ENCODE measurements at places on chromosomes 13 and 19.

DNA sequence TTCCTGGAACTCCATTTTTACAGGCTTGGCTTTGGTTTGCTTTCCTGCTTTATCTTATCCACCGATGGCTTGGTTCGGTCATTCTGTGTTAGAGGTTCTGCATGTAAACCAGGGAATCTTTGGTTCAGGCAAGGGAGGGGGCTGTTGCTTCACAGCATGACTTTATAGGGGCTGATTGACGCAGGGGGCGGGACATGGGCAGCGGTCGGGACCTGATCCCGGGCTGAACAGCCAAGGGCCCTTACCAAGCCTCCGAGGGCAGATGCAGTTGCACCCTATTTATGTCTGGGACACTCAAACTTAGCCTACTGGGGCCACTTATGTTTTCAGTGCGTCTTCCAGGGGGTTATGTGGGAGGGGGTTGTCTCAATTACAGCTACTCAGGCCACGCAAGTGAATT, 312.4 kb downstream of the ZNF536 start:
- no peak for DNase-seq

- DNase-seq: no peak
Observed at GRCh38 chr13:80989747-80990146, 648.8 kb upstream of the SPRY2 start.

GRCh38 chr13:94542917-94543316, 53.0 kb downstream of the TGDS start:
- no peak for DNase-seq

- no peak for DNase-seq
Observed at GRCh38 chr19:39546599-39546998, 6.6 kb upstream of the EID2 start.

GRCh38 chr13:38167164-38167822, 182.4 kb upstream of the UFM1 start:
- no peak for DNase-seq

DNA sequence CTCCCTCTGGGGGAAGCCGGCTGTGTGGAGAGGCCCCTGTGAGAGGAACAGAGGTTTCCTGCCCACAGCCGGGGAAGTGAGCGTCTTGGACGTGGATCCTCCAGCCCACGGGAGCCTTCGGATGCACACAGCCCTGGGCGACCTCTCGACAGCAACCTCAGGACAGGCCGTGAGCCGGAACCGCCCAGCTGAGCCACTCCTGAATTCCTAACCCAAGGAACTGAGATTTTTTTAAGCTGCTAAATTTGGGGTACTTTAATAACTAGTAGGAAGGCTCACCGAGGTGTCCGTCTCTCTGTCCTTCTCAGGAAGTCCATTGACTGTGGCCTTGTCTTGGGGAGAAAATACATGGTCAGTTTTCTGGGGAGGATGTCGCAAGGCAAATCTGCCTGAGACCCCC, 9.1 kb downstream of the LAIR1 start:
- DNase-seq: no peak

DNA sequence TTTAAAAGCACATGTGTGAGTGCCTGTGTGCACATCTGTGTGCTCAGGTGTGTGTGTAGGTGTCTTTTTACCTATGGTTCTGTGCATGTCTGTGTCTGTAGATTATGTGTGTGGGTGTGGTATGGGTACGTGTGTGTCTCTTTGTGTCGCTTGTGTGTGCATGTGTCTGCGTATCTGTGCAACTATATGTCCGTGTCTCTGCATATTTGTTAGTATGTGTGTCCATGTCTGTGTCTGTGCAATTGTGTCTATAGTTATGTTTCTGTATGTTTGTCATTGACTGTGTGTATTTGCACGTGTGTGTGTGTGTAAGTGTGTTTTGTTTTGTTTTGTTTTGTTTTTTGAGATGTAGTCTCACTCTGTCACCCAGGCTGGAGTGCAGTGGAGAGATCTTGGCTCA, 7.3 kb upstream of the KCTD15 start:
- no peak for DNase-seq

- DNase-seq: no peak
Observed at GRCh38 chr13:67147342-67148133, 82.6 kb downstream of the PCDH9 start.

DNA sequence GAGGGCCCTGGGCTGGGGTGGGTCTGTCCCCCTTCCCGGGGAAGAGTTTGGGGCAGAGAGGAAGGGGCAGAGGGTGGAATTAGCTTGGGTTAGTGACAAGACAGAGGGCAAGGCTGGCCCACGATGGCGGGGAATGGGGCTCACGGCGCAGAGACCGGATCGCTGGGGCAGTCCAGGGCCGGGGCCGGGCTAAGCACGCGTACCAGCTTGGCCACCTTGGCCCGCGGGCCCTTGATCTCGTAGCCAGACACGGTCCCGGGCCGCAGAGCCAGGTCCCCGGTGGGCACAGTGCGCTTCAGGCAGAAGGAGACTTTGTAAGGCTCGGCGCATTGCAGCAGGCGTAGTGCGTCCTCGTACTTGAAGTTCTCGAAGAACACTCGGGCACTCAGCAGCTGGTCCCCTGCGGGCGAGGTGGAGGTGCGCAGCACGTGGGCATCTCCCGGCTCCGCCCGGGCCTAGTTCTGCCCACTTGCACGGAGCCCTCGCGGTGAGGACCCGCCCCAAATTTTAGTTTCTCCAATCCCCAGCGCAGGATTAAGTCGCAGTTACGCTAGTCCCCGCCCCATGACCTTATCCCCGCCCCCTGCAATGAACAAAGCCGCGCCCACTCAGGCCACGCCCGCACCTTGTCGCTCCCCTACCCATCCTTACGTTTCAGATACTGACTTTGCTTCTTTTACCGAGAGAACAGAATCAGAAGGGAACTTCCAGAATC, 8.6 kb upstream of the HIPK4 start:
- peak; percentile 25 for DNase-seq

DNA sequence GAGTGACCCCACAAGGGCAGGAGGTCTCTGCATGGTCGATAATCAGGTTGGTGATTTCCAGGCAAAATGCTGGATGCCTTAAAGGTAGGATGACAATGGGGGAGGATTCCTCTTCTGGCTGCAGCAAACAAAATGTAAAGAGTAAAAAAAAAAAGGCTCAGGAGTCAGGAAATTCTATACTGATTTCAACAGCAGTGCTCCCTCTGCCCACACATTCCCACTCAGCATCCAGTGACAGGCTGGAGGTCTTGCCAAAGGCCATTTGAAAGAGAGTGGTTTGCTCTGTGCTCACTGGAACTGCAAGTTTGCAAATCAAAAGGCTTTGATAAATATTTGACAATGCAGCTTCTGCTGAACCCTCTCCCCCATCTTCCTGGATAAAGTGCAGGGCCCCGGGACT, 135.4 kb downstream of the TNFRSF19 start:
- no peak for DNase-seq

GRCh38 chr13:37495046-37495445, 103.5 kb downstream of the POSTN start:
- no peak for DNase-seq

- DNase-seq: no peak
Observed at GRCh38 chr13:39586151-39586550, 16.8 kb downstream of the LHFPL6 start.

DNA sequence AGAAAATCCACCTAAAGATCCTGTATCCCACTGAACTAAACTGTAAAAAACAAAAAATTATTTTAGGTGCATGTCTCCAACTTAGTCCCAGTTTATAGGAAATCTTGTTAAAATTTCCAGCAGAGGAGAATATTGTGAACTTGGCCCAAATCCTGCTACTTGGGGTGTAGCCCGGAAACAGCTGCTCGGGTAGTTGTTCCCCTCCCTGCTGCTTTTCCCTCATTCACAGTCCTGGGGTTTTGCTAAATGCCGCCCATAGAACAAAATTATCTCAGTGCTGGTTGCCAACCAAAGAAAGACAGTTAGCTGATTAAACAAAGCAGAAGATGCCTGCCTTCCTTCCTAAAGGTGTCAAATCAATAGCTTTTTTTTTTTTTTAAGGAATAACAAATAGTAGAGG, 330.5 kb upstream of the KLF12 start:
- no peak for DNase-seq

DNA sequence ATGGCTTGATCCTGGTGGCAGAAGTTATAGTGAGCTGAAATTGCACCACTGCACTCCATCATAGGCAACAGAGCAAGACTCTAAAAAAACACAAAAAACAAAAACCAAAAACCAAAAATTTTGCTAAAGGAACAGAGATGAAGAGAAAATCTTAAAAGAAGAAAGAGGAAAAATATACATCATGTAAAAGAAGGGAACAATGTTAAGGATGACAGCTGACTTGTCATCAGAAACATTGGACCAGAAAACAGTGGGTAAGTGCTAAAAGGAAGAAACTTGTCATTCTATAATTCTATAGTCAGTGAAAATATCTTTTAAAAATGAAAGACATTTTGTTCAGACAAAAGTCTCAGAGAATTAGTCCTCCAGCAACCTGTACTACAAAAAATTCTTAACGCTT, 93.8 kb downstream of the WASF3 start:
- no peak for DNase-seq

DNA sequence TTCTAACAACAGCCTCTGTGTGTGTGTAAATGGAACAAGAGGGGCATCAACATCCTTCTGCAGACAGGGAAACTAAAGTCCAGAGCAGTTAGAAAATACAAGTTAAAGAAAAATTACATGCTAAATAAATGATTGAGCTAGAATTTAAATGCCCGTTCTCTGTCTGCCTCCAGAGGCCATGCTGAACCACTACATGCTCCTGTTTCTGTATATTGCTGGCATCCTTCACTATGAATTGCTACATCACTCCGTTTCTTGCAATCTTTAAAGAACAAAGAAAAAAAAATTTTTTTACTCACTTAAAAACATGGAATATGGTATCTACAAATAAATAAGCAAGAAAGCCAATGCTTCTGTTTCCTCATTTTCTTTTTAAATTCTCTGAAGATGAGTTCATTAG, 47.9 kb downstream of the DCT start:
- DNase-seq: no peak

- DNase-seq: no peak
Observed at GRCh38 chr13:52638666-52639328, 3.4 kb upstream of the HNRNPA1L2 start.

DNA sequence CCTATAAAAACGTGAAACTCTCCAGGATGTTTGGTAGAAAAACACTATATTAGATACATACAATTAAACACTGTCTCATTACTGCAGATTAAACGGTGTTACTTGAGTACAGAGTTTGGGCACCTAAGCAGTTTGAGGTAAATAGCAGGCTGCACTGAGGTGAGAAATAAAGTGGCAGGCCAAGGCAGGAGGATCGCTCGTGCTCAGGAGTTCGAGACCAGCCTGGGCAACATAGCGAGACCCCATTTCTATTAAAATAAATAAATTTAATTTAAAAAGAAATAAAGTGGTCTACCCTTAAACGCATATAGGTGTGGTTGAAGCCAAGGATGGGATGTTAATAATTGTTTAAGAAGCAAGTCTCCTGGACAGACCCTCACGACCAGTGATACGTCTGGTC, 1.2 kb downstream of the PSPC1 start:
- DNase-seq: no peak
